ENCODE measurements at places on chromosomes 2 and 18.

DNA sequence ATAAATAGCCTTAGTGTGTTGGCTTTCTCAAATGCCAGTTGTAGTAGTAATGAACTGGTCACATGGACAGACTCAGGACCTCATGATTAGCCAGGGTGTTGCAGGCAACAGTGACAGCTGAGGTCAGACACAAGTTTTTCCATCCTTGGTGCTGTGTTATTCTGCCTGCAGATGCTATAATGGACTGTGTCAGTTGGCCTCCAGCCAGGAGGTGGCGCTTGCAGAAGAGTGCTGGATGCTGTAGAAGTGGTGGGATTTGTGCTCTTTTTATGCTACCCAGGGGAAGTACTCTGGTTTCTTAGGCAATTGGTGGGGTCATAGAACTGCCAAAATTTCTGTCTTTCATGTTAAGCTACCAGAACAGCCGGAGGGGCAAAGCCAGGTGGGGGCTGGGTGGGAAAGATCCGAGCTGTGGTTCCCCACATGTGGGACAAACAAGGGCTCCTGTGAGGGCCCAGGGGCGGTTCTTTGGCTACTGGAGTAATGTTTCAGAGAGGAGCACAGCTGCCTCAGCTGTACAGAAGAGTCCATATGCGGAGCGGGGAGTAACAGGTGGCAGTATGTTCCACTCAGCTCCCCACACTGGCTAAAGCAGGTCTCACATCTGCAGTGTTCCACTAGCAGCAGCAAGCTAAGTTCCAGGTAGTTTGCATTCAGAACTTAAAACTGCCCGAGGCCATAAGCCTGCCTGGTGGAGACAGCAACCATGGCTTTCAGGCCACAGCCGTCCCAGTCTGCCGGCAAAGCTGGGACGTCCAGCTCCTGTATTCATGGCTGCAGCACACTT, 104.4 kb downstream of the GULP1 start:
- no peak for DNase-seq

GRCh38 chr2:59339121-59339836, 1098.2 kb upstream of the FANCL start:
- DNase-seq = no peak

- no peak for DNase-seq
These were observed 28.5 kb upstream of the NAPG start for GRCh38 chr18:10497206-10497749.

GRCh38 chr2:134324430-134324829, 70.6 kb downstream of the MGAT5 start:
- no peak for DNase-seq

All from activated CD8-positive, alpha-beta T cell treated with anti-CD3 and anti-CD28 coated beads, Interleukin-2, amount 10 ng/mL, durations not matched to agents 7 days and 5 days (primary cell).